ENCODE measurements at places on chromosomes 6 and 20.

- DNase-seq: no peak
These were observed 20.5 kb downstream of the FYN start for GRCh38 chr6:111852725-111853124.

DNA sequence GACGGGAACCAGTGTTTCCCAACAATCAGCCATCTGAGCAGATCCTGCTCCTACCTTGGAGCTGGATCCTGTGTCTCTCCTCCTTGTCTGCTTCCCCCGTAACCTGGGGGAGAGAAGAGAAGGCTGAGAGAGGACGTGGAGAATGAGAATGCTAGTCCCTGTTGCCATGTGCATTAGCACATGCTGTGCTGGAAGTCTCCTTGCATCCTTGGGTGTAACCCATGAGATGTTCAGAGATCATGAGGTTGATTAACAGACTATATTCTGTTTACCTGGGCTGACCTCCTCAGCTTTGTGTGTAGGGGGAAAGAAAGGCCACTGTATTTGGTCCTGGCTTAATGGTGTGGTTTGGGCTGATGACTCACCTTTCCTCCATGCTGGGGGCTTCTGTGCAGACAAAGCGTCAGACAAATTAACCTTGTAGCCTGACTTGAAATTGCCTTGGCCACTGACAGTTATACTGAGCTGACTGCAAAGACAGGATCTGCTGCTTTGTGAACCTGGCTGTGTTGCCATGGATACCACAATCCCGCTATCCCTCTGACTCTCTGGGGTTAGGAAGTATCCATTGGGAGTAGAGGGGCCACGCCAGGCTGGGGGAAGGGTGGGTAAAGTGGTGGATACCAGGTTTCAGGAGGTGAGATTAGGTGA, 243.7 kb upstream of the CHD6 start:
- no peak for DNase-seq

DNA sequence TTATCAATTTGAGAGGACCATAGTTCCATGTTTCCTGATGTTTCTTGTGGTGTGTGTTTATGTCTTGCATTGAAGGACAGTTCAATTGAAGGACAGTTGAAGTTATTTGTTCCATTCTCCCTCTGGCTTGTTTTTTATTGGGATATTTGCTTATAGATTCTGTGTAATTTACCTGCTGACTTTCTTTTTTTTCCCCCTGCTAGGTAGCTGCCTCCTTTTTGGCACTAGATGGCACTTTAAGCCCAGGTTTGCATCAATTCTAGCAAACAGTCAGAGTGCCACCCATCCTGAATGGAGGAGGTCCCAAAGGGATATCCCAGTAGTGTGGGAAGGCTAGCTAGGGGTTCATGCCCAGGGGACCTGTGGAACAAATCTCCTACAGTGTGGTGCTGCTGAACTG, 78.1 kb downstream of the CFAP61 start:
- DNase-seq: no peak

DNA sequence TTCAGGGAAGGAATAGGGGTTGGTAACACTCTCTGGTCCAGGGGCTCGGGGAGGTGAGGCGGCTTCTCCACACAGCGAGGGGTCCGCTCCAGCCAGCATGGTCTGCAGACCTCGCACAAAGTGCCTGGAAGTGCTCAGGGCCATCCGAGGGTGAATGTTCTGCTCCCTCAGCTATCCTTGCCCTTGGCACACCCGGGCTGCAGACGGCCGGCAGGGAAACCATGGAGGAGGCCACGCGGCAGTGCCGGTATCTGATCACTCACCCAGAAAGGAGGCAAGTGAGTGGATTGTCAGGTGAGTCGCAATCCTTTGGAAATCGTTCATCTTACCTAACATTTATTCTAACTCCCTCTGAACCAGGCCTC, 62.0 kb downstream of the DLL1 start:
- DNase-seq: no peak

DNA sequence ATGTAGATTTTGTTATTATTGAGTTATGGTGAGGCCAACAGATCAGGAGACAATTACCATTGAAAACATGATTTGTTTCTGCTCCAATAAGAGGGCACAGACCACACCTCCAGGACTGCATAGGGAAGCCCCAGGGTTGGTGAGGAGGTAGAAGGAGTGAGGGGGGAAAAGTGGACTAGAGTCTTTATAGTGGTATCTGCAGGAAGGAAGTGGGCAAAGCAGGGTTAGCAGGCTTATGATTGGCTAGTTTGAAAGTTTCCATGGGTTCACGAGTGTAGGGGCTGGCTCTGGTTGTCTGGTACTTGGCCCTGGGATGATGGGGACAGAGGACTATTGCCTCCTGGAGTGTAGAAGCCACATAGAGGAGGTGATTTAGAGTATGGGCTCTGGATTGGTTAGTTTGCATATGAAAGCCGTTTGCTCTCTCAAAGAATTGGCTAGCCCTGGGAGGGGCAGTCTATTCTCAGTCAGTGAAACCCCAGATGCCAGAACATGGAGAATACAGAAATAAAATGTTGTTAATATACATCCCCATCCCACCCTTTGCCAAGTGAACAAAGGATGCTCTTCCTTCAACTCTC, 156.6 kb downstream of the KLHL32 start:
- no peak for DNase-seq

DNA sequence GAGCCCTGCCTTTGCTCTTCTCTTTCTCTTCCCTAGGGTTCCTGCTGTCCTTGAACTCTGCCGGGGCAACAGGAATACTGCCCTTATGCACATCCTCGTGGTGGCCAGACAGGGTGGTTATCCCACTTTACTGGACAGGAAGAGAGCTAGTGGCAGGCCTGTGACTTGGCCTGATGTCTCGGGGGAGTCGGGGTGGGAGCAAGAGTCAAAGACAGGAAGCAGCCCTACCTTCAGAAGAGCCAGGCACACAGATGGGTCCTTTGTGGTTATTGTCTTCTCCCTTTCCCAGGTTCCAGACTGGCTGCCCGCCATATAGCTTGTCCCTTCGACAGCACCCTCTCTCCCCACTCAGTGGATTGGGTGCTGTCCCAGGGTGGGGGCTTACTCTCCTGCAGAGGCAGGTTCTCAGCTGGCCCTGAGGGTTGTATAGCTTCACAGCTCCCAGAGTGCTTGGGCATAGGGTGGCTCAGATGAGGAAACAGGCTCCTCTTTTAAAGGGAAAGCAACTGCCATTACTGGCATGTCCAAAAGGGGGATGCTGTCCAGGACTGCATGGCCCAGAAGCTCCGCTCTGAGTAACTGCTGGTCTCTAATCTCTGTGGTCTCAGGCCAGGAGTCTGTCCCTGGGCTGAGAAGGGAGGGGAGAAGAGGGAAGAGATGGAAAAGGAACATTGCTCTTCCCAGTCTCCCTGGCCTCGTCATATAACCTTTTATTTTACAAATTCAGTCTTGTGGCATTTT, 17.3 kb downstream of the PLCG1 start:
- DNase-seq: no peak

DNA sequence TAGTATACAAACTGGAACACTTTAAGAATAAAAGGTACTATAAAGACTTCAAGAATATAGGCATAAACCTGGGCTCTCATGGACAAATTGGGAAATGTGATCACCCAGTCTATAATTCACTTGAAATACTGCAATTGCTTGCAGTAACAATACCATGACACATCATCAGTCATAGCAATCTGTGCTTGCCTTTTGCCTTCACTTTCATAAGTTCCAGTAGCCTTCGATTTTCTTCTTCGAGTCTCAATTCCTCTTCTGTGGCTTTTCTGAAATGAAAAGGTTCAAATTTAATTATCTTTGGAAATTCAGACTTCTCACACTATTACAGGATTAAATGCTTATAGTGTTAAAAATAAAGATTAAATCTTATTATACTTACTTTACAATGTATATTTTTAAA, 96.3 kb upstream of the ZBTB24 start:
- no peak for DNase-seq

DNA sequence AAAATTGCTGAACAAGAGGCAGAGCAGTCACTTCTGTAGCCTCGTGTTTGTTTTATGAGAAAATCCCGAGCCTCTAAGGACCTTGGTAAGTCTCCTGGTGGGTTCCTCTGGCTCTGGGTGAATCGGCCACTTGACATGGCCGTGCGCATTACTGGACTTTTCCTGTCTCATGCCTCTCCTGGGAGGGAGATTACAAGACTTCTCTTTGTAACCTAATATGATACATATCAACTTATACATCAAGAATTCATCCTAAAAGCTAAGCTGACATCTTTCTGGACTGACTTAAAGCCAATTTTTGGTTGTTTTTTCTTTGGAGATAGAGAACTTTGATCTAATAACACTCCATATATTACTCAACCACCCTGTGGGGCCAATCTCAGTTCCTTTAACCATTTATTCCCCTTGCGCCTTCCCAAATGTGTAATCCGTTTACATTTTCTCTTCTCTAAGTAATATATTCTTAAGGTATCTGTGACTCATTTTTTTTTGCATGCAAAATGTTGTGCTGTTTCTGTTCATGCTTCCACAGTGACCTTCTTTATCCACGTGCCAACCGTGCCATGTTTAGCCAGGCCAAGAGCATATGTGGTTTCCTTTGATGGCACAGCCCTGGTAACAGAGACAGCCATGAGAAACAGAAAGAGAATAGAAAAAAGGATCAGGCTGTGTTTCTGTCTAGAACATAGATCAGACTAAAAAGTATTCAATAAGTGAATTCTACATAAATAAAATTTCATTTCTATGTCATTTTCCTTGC, 47.5 kb upstream of the JAG1 start:
- DNase-seq: no peak

Data from stimulated activated naive CD4-positive, alpha-beta T cell (primary cell).